ENCODE measurements at places on chromosomes 6 and 20.

DNA sequence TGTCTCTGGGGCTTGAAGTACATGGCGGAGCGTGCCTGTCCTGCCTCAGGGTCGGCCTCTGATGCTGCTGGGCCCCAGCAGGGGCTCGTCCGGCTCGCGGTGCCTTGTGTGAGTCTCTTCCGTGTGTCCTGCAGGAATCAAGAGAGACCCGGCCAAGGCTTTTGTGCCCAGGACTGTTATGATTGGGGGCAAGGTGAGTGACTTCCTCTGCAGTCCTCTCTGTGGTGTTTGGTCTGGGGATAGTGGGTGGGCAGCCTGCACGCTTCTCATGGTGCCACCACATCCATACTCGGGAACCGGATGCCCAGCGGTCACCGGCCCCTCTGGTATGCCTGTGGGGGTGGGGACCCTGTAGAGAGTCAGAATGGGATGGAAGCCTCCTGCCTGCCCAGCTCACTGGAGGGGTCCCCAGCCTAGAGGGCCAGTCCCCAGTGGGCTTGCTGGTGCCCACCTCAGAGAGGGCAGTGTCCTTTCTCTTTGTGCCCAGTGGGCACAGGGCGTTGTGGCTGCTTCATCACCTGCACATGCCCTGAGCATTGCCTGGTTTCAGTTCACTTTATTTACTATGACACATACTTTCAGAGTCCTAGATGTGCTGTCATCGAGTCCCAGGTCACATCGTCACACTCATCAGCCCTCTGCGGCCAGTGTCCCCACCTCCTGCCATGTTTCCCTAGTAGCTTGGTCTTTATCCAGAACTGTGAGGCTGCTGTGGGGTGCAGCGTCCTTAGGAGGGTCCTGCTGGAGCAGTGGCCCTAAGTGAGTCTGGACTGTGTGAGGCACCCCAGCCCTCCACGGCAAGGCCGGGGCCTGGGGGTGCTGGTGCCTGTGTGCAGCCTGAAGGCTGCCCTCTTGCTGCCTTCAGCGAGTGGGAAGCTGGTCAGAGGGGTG lies 40.7 kb downstream of the PYGB start:
- DNase-seq = no peak

DNA sequence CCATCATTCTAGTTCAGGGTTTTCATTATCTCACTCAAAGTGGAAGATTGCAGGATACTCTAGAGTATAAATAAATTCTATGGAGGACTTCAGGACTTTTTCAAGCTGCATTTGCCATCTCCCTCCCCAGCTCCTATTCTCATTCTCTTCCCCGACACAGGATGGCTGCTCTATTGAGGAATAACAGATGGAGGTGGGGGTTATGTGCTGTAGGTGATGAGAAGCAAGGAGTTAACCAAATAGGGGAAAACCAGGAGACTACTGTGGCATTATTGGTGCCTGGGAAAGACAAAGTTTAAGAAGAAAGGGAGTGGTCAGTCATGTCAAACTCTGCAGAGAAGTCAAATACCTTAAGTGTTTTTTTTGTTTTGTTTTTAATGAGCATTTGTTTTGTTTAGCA lies 109.3 kb downstream of the GRIK2 start:
- no peak for DNase-seq

DNA sequence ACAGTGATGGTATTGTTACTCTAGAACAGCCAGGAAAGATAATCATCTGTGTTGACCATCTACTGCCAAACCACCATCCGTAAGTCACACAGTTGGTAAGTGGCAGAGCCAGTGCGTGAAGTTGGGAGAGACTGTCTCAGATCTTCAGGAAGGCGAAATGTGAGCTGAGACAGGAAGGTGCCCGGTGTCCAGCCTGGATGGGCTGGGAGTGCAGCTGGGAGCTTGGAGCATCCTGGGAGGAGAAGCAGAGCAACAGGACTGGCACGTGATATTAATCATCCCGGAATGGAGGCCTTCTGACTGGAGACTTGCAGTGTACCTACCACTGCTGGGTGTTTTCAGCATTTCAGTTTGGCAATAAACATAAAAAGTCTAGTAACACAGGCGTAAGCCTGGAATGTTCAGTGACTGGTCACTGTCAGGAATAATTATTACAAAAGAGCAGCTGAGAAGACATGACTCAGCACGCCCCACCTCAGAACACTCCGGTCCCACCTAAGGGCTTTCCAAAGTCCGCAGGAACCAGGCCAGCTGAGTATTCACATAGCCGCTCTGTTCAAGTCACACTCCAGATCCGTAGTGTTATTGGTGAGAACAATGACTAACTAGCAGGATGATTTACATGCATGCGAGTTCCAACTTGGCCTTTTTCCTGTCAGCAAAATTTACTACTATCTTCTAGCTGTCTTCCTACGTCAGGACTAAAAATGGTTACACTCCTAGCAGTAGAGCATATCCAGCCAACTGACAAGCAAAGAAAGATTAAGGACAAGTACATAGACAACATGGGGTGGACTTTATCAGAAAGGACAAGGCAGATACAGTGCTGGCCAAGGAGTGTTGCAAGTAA lies 45.1 kb upstream of the PNRC1 start:
- peak; percentile 100 for DNase-seq

DNA sequence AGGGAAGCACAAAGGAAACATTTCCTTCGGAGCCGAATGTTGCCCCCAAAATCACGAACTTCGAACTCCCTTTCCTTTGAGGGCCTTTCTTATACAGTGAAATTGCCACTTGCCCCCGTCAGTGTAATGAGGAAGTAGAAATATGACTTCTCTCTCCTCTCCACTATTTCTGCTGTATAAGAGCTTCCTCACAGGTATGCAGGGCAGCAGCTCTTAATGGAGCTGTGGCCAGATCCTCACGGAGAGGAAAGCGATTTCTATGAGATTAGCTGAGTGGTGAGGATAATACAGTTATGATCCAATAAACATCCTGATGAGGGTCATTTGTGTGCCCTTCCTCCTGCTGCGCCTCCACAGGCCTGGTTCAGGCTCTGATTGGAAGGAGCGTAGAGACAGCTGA lies 10.8 kb upstream of the CPNE5 start:
- DNase-seq = no peak

DNA sequence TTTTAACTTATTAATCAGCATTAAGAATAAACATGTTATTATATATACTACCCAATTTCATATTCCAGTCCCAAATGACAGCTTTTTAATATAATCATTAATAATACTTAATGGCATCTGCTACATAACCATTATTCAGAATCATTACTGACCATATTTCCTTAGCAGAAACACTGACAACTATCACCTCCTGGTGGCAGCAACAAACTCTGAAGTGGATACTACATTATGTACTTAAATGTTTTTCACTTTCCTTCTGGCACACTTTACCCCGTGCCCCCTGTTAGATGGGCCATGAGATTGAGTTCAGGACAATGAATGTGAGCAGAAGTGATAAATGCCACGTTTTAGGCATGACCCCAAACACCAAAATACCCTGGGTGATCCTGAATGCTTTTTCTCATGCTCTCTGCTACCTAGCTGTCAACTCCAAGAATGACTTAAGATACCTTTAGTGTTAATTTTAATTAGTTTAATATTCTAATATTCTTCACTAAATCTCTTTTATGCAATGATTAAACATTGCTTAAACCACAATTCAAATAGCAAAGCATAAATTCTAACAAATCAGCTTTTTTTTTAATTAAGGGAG lies 77.1 kb downstream of the LMBRD1 start:
- DNase-seq = peak; percentile 42

DNA sequence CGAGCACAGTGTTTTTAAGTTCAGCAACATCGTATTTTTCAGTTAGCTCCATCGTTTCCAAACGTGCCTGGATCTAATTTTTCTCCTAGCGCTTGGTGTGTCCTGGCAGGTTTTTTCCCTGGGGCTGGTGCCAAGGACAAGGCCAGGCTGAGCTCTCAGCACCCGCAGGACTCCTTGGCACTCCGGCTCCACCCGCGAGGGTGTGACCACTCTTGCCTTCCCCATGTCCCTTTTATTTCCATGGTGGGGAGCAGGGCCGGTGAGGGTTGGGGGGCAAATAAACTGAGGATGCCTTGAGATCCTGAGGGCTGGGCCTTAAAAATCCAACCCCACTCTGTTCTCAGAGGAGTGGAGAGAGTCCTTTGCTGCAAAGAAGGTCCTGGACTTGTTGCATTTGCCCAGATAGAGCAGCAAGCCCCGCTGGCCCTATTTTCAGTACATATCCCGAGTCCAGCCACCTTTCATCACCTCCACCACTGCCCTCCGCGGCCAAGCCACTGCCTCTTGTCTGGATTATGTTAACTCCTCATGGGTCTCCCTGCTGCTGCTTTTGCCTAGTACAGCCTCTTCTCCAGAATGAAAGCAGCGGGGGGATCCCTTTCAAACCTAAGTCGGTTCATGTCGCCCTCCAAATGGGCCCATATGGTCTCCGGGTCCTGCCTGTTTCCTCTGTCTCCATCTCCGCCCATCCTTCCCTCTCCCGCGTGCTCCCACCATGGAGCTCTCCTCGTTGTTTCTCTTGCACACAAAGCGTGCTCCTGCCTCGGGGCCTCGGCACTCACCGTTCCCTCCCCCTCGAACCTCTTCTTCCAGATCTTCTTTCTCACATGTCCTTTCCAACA lies 4.5 kb upstream of the RAB44 start:
- DNase-seq = no peak

DNA sequence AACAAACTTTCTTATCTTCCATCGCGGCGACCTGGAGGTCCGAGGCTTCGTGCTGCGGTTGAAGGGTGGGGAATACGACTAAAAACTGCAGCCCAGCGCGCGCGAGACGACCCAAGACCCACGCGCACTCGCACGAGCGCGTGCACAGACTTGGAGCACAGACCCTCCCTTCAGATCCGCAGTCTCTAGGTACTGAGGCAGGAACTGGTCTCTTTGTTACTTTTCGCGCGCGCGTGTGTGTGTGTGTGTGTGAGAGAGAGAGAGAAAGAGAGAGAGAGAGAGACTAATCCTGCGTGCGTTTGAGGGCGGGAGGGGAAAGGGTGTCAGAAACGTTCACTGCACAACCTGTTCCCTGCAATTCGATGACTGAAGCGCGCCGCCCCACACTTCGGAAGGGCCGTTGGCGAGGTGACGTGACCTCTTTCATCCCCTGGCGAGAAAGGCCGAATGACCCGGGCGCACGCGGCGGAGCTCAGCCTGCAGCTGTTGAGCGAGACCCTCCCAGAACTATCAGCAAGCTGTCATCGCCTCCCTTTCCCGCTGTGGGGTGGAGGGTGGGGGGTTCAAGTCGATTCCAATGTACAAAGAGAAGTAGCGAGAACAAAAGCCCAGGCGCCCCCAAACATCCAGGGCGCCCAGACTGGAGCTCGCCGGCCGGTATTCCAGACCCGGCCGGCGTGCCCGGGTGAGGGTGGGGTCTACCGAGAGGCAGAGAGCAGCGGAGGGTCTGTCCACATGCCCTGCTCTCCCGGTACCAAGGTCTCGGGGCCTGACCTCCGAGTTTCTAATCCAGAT lies 1.5 kb upstream of the TUBB2B start:
- DNase-seq = no peak

GRCh38 chr20:12528104-12528503 lies 480.7 kb upstream of the SPTLC3 start:
- no peak for DNase-seq

DNA sequence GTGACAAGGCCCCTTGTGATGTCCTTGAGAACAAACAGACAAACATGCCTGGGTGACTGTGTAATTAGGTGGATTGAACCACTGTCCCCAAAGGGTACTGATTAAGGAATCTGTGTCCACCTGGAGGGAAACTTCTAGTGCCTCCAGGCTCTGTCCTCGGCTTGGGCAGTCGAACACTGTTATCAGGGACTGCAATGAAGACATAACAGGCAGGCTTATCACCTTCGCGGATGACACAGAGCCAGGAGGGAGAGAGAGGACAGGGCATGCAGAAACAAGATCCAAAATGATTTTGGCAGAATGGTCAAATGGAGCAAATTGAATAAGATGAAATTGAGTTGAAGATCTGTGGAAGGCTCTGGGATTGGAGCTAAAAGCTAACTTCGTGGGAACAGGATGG lies 60.9 kb upstream of the ZFAND3 start:
- DNase-seq = no peak

- DNase-seq = no peak
Measured at GRCh38 chr20:23079016-23079351, 7.1 kb downstream of the CD93 start.

GRCh38 chr20:35133735-35134134 lies 13.4 kb downstream of the EDEM2 start:
- DNase-seq = peak; percentile 33

- no peak for DNase-seq
Measured at GRCh38 chr20:52124821-52125220, 66.8 kb downstream of the ZFP64 start.

DNA sequence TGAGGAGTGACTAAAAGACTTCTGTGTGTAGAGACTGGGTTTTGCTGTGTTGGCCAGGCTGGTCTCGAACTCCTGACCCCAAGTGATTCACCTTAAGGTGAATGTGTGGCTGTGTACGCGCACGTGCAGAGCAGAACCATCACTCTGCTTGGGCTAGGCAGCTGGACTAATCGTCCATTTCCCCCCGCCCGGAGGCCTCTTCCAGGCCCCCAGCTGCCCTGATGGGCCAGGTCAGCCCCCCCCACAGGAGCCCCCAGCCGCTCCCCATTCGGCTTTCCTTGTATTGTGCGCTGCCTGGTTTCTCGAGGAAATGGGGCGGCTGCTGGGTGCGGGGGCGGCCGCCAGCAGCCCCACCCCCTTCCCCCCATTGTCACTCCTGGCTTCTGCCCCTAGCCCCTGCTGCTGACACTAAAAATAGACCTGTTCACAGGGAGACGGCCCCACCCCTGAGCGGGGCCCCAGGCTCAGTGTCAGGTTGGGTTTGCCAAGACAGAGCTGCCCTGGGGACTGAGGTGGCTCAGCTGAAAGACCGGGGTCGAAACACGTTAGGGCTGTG lies 24.6 kb upstream of the CSNK2A1 start:
- no peak for DNase-seq

GRCh38 chr6:123338394-123338793 lies 298.4 kb downstream of the TRDN start:
- no peak for DNase-seq

- DNase-seq = no peak
Measured at GRCh38 chr20:658202-658601, 5.2 kb upstream of the SRXN1 start.

GRCh38 chr6:11202513-11203305 lies 29.8 kb downstream of the NEDD9 start:
- DNase-seq = no peak

DNA sequence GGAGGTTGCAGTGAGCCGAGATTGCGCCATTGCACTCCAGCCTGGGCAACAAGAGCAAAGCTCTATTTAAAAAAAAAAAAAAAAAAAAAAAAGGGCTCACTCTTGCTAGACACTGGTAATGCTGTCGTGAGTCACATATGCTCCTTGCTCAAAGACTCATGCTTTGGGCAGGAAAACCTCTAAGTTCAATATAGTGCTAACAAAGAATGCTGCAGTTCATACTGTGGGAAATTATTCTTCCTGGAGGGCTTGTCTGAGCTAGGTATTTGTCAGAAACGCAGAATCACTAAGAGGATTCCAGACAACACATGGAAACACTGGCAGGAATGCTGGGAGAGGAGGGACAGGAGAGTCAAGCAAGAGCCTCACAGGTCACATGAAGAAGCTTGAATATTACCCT lies 2.3 kb upstream of the LYRM2 start:
- DNase-seq = peak; percentile 34
